Stimulated activated CD4-positive, alpha-beta T cell treated with anti-CD3 and anti-CD28 coated beads, Interleukin-4, amount 100 ng/mL, for 1 hour (primary cell): ENCODE measurements at places on chromosomes 2 and 18.

DNA sequence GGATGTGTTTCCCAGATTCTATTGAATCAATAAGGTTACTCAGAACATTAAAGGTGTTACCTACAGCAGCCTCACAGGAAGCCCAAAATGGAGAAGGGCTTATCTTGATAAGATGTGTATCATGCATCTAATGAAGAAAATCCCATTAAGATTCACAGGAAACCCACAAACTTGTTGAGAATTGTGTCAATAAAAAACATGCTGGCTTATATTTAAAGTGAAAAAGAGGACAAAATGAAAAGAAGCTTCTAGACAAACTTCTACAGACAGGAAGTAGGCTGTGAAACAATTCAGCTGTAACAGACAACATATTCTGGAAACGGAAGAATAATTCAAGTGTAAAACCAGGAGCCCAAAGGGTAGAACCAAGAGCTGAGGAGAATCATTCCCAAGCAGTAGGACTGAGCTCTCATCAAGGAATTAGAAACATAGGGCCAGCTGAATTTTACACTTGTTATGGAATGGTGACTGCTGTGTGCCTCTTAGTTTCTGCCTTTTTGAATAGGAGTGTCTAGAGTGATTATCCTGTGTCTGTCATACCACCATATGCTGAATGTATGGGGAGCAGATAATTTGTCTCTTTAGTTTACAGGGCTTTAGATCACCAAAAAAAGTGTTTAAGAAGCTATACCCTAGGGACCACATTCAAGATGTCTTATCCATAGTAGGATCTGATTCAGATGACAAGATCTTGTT is 9.6 kb downstream of the IMMT start:
- DNase-seq: no peak

DNA sequence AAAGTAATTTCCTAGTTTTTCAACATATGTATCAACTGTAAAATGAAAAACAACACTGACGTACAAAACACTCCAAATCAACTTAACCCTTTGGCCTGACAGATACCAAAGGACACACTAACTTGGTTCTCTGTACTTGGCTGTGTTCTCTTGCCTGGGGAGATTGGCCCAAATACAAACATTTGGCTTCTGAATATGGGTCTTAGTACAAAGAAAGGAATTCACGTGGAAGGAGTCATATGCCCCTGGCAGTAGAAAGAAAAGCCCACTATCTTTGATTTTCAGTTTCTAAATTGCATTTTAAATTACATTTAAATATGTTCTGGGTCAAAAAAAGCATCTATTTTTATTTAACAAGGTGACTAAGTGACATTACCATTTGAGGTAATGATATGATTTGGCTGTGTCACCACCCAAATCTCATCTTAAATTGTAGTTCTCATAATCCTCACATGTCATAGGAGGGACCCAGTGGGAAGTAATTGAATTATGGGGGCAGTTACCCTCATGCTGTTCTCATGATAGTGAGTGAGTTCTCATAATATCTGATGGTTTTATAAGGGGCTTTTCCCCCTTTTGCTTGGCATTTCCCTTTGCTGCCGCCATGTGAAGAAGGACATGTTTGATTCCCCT is 153.6 kb upstream of the CCDC195 start:
- DNase-seq: no peak

GRCh38 chr2:222242532-222242931 is 56.3 kb downstream of the PAX3 start:
- no peak for DNase-seq

DNA sequence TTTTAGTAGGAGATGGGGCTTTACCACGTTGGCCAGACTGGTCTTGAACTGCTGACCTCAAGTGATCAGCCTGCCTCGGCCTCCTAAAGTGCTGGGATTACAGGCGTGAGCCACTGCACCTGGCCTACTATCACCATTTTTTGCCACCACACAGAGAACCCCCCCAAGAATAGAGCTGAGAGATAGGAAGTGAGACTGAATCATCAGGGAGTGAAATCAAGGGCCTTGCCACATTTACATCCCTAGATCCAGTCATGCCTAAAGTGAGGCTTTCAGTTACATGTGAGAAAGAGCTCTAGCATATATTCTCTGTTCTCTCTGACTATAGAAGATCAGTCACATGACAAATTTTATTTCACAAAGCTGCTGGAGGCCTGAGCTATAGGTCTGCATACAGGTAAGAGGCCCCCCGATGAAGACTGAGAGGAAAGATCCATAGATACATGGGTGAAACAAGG is 28.0 kb upstream of the KCMF1 start:
- no peak for DNase-seq

- DNase-seq: no peak
Measured at GRCh38 chr2:239945751-239946561, 79.2 kb downstream of the NDUFA10 start.

DNA sequence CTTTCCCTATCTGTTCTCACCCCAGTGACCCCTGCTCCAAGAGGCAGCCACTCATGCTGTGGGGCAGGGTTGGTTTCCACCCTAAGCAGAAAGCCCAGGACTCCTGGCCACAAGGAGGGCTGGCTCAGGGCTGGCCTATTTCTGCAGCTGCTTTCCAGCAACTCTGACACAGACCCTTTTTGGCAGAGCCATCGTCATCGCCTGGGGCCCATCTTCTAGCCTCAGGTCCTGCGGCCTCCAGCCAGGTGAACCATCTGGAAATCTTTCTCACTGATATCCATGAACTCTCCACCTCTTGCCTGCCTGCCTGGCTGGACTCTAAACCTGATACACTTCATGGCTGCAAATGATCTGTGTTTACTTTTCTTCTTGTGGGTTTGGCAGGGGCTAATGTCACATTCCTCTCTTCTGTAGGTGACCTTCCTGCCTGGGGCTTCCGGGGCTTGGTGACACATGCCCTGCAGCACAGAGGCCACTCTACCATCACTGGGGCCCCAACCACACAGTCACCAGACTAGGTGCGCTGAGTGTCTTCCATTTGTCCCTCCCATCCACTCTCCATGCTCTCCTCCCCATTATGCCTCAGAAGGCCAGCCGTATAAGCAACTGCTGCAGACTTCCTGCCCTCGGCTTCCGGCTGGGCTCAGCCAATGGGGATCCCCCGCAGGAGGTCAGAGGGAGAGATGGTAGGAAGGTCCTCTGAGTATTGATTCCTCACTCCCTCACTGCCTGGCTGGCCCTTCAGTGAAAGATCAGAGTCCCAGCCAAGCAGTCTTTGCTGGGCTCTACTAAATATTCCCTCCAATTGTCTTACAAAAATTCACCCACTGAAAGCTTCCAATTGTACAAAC is 9.7 kb upstream of the COPS8 start:
- DNase-seq: no peak

- no peak for DNase-seq
Measured at GRCh38 chr2:216302981-216303676, 69.2 kb downstream of the MARCHF4 start.

- no peak for DNase-seq
Measured at GRCh38 chr2:24423095-24423494, 62.8 kb upstream of the ITSN2 start.

DNA sequence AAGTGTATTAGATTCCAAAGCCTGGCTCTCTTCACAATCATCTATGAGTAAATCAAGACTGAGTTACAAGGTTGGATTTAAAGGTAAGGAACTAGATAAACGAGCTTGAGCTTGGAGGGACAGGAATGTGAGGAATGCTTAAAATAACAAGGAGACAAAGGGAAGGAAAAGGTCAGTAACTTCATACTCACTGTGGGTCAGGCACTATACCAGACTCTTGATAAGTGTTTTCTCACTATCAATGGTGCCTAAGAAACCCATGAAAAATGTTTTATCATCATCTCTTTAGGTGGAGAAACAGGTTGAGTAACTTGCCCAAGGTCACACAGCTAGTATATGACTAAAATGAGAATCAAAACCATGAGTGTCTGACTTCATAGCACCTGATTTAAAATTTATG is 212.1 kb downstream of the CDH2 start:
- DNase-seq: no peak

- no peak for DNase-seq
Measured at GRCh38 chr18:36411745-36412168, 114.2 kb downstream of the FHOD3 start.

DNA sequence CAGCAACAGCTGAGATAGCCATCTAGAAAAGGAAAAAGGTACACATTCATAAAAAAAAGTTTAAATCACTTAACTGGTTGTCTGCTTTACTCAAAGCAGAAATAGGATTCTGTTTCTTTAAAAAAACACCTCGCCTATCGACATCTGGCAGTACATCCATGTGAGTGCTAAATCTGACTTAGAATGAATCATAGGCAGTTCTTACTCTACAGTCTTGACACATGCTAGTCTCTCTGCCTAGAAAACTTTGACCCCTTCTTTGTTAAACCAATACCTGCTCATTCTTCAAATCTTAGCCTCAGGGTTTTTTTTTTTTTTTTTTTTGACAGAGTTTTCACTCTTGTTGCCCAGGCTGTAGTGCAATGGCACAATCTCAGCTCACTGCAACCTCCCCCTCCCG is 37.1 kb upstream of the GPR75 start:
- DNase-seq: no peak

GRCh38 chr18:32478317-32478716 is 7.6 kb upstream of the GAREM1 start:
- DNase-seq: no peak

DNA sequence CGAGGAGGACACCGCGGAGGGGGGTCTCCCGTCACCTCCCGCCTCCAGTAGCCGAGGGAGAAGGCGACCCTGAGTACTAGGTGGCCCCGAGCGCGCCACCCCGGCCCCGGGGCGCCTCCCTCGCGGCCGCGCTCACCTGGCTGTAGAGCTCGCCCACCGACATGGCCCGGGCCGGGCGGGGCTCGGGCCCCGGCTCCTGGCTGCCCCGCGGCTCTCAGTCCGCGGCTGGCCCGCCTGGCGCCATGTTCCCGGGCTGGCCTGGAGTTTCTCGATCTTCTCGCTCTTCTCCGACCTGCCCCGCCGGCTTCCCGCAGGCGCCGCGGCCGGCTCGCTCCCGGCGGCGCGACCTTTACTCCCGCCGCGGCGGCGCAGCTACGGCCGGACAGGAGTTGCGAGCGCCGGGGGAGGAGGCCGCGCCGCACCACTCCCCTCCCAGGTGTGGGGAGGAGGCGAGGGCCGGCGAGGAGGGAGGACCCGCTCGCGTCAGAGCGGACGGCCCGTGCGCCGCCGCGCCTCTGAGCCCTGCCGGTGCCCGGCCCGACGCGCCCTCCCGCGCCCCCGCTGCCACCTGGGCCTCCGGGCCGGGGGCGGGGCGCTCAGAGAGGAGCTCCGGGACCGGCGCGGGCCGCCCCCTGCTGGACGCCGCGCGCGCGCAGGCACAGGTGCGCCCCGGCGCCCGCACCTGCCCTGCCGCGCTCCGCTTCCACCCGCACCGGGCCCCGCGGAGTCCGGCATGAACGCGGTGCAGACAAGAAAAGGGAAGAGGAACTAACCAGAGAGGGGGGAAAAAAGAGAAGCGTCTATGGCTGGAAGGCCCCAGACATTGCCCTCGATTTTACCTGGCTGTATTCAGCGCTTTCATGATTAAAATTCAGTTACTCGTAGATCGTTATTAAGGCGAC is at the start of gene MYO5B:
Gene MYO5B (minus strand): TSS at position 517 of the 902 bp plus-strand sequence. CDS start 354 bp downstream, at position 163.
- DNase-seq: peak; percentile 64

DNA sequence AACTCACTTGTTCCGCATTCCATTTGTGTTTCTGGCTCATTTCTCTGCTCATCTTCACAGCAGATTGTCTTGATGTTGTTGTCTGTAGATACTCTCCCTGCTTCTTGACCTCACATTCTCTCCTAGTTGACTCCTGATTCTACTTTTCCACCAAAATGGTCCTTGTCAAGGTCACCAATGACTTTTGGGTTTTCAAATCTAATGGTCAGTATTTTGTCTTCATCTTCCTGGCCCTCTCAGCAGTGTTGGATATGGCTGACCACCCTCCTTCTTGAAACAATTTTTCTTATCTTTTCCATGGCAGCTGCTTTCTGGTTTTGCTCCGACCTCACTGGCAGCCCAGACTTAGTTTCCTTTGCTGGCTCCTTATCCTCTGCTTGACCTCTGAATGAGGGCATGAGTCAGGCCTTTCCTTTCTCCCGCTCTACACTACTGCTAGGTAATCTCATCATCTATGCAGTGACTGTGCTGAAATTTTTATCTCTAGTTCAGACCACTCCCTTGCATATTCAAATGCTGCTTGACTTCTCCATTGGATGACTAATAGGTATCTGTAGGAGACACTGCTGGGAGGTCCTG is 386.6 kb upstream of the SPRED2 start:
- DNase-seq: no peak

- no peak for DNase-seq
Measured at GRCh38 chr18:44636241-44636640, 44.4 kb upstream of the SETBP1 start.

DNA sequence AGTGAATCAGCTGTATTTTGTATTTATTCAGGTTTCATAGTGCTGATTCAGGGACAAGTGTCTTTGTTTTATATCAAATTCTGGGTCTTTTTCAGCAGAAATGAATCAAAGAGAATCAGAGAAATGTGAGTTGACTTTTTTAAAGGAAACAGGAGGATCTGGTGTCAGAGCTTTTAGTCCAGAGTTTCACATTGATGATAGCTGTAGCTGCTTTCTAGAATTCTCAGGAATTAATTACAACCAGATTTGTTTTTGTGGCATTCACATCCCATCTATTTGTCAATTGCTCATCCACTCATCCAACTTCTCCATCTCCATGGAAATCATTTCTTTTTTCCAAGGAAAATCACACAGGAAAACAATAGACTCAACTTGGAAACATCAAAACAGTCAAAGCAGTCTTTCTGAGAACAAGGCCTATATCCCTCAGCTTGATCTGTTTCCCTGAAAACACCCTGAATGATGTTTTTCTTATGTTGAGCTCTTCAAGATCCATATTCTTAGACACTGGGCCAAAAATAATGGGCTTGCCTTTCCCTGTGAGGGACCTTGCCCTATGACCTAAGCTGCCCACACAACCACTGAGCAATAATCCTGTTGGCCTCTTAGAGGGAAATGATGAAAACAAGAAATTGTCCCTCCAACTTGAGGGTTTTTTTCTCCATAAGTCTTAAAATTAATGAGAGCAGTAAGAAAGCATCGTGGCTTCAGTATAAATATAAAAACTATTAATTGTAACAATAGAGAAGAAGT is 249.5 kb upstream of the FN1 start:
- no peak for DNase-seq

- DNase-seq: no peak
Measured at GRCh38 chr2:100409975-100410647, 7.4 kb downstream of the CHST10 start.

- DNase-seq: no peak
Measured at GRCh38 chr2:203662951-203663350, 43.5 kb upstream of the CD28 start.

GRCh38 chr2:23607925-23608324 is 222.9 kb downstream of the KLHL29 start:
- DNase-seq: no peak

GRCh38 chr2:237721458-237721857 is 77.1 kb upstream of the RBM44 start:
- DNase-seq: no peak

DNA sequence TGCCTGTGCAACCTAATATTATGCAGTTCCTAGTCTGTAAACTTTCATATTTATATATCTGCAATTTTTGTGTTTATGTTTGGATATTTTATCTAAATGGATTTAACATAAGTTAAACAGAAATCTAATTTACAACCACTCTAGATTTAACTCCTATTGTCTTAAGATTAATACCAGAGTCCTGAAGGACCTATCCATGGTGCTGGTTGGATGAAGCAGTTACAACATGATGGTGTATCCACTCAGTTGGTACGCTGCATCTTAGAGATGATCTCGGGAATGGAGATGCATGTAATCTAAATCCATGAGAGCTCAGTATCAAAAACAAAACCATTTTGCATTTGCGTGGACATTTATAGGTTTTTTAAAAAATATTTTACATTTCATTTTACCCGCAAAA is 745.9 kb upstream of the SLC8A1 start:
- no peak for DNase-seq

GRCh38 chr2:235287375-235287733 is 206.5 kb upstream of the AGAP1 start:
- no peak for DNase-seq

- DNase-seq: no peak
Measured at GRCh38 chr2:159064446-159065301, 96.2 kb downstream of the TANC1 start.
